ENCODE measurements at places on chromosomes 12 and 14. TPM values are rescaled to one million over a fixed set of nuclear protein-coding genes. Genes with fewer than 3 reads are reported as not detected.

Gene GPR84
- total RNA-seq = 0.96 TPM

GRCh38 chr14:98834119-98834518, 437.9 kb downstream of the BCL11B start:
- no peak for DNase-seq

DNA sequence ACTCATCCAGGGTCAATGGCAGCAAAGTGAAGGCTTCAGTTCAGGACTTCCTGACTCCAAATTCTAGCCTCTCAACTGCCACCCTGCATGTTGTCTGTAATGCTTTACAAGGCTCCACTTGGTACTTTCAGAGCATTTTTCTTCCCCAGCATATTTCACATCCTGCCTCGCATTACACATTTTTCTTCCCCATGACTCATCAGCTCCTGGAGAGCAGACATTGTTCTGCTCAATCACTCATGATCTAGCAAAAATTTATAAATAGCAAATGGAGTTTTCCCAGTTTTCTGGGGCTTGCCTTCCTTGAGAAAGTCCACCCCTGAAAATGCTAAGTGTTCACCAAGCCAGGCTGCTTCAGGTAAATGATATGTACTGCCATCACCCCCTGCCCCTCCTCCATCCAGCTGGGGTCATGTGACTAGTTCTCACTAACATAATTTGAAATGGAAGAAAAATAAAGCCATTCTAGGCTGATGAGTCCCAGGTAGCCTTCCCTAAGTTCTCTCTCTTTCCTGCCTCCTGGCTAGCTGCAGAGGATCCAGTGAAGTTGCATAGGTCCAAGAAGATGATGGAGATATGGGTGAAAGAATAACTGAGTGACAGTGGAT, 69.4 kb downstream of the ARMH4 start:
- DNase-seq = no peak

- DNase-seq = no peak
Measured at GRCh38 chr12:49792181-49792970, 35.8 kb downstream of the NCKAP5L start.

Gene BEGAIN
- total RNA-seq = 1.5 TPM

DNA sequence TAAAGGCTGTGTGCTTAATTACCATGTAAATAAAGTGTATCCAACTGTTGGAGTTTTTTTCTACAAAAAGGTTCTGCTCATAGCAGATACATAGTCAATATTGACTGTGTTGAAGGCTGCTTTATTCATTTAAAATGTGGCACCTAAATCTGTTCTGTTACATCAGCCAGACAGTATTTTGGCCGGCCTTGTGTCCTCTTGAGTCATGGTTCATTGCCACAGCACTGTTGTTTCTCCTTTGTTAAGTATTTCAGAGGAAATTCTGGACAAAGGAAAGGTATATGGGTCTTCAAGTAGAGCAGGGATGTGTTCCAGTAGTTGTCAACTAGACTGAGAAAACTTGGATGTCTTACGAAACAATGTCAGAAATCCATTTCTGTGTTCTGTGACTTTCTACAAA, 95.5 kb downstream of the SLC38A6 start:
- DNase-seq = no peak

- DNase-seq = no peak
Measured at GRCh38 chr12:118959348-118959747, 22.0 kb upstream of the SRRM4 start.

GRCh38 chr12:57479376-57480115, at the start of gene ARHGAP9:
TSS of gene ARHGAP9 (minus strand) at chr12:57479866. CDS start at chr12:57479406, 460 bp downstream.
- no peak for DNase-seq

GRCh38 chr12:180445-180844, 33.5 kb downstream of the SLC6A12 start:
- DNase-seq = peak; percentile 75

Gene RERGL
- total RNA-seq = 0.72 TPM

DNA sequence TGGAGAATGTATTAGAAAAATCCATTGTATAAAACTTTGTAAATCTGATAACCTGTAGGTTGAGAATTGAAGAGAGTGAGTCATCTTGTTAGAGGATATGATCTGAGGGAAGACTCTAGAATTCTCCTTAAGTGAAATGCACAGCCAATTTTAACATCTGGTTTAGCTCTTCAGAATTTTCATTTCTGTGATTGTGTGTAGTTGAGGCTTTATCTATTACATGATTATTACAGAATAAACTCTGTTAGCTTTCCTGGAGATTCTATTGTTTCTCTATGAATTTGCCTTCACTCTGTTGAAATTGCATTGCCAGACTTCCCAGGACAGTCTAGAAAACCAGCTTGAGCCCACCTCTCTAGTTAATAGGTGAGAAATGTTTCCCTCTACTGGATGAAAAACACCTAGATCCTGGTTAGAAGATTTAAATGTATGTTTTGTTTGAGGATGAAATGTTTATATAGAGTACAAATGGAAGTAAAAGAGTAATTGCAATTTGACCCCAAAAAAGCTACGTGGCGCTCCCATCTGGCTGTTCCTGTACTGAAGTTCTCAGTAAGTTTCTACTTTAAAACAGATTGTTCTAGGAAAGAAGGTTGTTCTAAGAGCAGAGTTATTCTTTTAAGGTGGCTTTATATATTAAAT, 2.9 kb downstream of the NUDT4 start:
- no peak for DNase-seq

- DNase-seq = no peak
Measured at GRCh38 chr12:122880668-122881067, 15.3 kb downstream of the VPS37B start.

GRCh38 chr14:59483363-59483762, 845 bp downstream of the L3HYPDH start:
- DNase-seq = no peak

Gene TWF1
- 52.1 TPM for total RNA-seq

DNA sequence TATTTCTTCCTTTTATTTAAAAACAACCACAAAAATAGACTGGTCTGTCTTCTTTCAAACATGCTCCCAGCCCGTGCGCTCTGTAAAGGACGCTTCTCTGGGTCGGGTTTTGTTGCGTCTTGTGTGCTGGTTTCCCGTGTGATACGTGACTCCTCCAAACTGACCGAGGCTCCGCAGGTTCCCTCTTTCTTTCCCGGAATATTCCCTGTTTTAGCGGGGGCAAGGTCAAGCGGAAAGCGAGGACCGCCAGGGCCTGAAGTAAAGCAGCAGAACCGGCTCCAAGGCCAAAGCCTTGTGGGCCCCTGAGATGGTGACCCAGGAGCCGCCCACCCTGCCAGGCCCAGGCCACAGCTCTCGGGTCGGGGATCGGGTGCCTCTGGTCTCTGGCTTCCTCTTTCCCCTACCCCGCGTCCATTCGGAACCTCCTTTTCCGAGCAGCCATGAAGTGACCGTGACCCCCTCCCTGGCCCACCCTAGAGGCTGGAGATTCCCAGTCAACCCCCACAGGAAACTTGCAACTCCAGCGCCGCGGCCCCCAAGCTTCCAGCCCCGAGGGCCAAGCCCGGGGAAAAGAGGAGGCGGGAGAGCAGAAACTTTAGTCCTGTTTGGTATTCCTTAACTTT, 885 bp upstream of the HOXC10 start:
- DNase-seq = peak; percentile 52

DNA sequence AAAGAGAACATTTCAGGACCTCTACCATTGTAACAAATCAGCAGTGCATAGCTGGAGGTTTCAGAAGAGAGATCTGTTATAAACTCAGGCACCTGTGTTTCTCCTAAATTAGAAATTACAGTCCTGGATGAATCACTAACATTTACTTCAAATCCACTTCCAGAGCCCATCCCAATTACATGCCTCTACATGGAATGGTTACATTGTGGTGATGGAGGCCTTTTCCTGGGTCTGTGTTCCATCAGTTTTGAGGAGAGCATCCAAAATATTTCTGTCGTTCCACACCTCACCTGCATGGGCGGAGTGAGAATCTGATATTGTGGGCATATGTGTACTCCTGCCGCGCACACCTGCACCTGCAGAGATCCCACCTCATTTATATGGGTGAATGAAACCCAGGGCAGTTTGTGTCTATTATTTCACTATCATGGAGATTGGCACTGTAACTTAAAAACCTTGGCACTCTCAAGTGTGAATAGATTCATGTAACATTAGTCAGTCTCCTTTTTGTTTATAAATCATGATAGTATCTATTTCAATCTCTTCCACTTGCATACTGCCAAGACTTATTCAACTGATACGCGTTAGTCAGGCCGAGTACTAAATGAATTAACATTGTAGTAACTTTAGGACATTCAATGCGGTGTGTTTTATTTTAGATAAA, 215.1 kb upstream of the FAR2 start:
- DNase-seq = no peak

GRCh38 chr14:96072076-96072475, 32.9 kb downstream of the C14orf132 start:
- no peak for DNase-seq

Gene NGB
- not detected for total RNA-seq

DNA sequence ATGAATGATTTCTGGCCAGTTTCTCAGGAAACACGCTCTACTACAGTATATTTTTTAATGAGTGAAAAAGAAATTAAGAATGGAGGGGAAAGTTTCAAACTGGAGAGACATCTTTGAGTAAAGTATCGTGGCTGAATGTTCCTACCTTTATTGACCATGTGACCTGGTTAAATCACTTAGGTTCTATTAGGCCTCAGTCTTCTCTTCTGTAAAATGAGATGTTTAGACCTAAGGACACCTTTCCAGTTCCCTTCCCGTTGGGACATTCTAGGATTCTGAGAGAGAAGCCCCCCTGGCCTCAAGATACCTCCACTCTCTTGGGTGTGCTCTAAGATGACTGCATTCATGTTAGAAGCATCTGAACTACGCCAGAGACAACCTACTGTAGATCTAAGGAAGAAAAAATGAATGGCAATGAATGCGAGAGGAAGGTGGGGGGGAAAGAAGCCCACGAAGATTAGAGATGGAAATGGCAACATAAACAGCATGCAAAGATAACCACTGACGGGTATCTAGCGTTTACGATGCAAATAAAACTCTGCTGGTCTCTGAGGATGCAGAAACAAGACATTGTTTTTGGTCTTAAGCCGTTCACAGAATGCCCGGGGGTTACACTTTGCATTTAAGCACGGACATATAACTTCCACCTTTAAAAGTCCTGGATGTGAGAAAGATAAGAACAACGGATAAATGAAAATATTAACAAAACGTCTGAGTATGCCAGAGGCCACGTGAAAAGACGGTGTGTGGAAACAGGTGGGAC, 599 bp upstream of the CPSF6 start:
- no peak for DNase-seq

DNA sequence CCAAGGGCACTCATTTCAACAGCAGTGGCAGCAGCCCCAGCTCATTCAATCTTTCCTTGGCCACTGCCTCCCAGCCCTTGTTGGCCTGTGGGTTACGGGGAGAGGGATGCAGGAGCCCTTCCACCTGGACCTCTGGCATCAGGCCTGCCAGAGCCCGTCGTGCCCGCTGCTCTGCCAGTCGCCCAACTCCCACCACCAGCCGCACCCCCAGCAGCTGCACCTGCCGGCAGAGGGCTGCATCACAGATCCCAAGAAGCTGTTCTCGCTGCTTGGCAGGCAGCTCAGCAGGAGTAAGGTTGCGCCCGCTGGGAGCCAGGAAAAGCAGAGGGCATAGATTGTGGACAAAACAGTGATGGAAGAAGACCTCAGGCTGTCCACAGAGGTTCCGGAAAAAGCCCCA, 6.7 kb downstream of the SMUG1 start:
- DNase-seq = no peak

DNA sequence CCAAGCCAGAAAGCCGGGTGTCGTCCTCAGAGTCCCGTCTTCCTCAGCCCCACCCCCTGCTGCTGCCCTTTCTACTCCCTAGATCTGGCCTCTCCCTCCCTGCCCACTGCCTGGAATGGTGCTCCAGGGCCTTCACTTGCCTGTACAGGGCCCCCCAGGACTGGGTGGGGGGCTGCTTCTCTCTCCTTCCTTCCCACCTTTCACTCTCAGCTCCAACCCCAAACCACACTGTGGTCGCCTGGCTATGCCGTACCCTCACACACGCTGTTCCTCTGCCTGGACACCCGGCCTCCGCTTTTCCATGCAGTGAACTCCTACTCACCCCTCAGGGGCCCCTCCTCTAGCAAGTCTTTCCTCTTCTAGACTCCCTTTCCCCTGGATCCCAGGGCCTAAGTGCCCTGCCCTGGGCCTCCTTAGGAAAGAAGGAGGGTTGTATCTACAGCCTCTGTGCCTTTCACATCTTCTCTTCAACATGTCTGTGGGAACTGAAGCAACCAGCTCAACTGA, 25.5 kb upstream of the DIO3 start:
- no peak for DNase-seq

Gene VWF
- total RNA-seq = 729 TPM

Gene SLCO1B1
- total RNA-seq = not detected

DNA sequence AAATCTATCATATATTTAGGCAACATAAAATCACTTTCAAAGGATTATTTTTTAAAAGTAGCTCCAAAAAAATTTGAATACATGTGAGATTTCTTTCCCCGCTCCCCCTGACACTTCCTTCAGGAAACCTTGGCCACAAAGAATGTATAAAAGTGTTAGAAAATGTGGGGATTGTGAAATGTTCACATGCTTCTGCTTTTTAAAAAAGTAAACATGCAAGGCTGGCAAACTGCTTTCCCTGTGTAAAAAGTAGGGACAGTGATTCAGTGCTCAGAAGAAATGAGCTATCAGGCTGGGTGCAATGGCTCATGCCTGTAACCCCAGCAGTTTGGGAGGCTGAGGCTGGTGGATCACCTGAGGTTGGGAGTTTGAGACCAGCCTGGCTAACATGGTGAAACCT, 26.6 kb downstream of the MBIP start:
- DNase-seq = no peak

- peak; percentile 94 for DNase-seq
Measured at GRCh38 chr14:104800771-104801519, at the start of gene ZBTB42. TSS of gene ZBTB42 (plus strand) at chr14:104801101. CDS start at chr14:104801198, 97 bp downstream.

GRCh38 chr14:44027397-44027796, 479.7 kb downstream of the FSCB start:
- no peak for DNase-seq

Gene PTHLH
- total RNA-seq = 1.9 TPM

Gene ZFHX2
- 2.3 TPM for total RNA-seq

GRCh38 chr12:39127401-39127800, 222.0 kb upstream of the CPNE8 start:
- no peak for DNase-seq

Gene CACNA2D4
- total RNA-seq = 5.5 TPM

DNA sequence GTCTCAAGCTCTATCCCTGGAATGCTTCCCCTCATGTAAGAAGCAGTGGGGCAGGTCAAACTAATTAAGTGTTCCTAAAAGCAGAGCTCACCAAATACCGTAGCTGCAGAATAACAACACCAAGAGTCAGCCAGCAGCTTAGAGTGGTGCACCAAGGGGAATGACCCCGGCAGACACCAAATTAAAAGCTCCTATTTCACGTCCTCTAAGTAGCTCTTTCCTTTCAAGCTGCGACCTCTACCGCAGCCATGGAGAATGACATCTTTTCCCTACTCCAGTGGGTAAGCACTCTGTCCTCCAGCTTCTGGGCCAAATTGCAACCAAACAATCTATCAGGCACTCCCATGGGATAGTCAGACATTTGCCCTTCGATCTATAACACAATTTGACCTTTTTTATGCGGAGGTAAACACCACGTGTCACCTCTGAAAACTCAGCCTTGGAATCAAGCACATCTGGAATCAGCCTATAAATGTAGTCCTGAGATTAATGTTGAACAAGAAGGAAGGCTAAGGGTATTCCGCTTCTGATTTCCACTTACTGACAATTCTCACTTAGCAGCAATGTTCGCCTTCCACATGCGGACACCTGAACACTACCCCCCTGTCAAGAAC, 67.6 kb upstream of the CDKN3 start:
- DNase-seq = no peak

Gene PLEKHD1
- 0.41 TPM for total RNA-seq
